ENCODE measurements at places on chromosomes 5 and 9.
A peak's percentile ranks its signal among the peaks of the same experiment; 100 is the strongest.

DNA sequence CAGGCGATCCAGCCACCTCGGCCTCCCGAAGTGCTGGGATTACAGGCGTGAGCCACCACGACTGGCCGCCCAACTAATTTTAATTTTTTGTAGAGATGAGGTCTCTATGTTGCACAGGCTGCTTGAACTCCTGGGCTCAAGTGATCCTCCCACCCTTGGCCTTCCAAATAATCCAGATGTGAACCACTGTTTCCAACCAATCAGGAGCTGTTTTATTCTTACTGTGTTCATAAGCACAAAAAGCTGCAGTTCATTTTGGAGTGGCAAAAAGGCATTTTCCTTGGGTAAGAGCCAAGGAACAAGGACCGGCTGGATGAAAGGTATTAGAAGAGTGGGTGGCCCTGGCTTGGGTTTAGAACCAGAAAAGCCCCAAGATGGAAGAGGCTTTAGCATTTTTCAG lies 5.2 kb upstream of the SLC27A4 start:
- DNase-seq = no peak

DNA sequence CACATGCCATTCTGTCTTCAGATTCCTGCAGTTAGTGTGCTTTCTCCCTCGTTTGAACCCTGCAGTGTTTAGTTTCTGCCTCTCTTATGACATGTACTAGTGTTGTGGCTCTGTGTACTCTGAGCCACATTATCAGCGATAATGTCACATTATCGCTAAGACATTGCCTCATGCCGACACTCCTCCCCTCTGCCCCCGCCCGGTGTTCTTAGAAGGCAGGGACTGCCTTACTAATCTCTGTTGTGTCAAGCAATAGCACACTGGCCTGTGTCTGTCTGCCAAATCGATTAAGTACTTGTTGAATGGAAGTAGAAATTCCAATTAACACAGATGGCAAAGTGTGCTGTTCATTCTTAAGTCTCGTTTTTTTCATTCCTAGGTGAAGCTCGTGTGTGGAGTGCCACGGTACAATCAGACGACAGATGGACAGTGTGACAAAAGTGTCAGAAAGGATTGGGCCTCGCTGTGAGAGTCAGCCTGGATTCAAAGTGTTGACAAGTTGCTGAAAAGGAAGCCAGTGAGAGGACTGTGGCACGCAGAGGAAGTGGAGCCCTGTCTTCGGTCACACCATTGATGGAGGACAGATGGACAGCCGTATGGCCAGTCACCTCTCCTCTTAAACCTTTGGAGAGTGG lies 10.5 kb downstream of the PIK3R1 start:
- DNase-seq = no peak

- no peak for DNase-seq
Measured at GRCh38 chr9:17625644-17626388, 47.0 kb downstream of the SH3GL2 start.

- no peak for DNase-seq
Measured at GRCh38 chr9:116859763-116860162, 172.7 kb downstream of the TRIM32 start.

DNA sequence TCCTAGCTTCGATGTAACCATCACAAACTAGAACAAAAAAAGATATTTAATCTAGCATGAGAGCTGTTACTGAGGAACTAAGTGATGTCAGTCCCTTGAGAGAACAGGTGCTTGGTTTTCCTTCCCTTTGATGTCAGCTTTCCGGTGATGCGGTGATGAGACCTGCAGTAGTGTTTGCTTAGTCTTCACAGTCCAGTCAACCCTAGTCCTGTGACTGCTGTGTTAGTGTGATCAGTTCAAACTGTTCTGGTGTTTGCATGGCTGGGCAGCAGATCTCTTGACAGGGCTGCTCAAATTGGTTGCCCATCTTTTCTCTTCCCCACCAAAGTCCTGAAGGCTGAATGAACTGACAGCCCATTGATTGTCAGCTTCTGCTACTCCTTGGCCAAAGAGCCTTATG lies 608.6 kb upstream of the DAB2 start:
- DNase-seq = no peak

DNA sequence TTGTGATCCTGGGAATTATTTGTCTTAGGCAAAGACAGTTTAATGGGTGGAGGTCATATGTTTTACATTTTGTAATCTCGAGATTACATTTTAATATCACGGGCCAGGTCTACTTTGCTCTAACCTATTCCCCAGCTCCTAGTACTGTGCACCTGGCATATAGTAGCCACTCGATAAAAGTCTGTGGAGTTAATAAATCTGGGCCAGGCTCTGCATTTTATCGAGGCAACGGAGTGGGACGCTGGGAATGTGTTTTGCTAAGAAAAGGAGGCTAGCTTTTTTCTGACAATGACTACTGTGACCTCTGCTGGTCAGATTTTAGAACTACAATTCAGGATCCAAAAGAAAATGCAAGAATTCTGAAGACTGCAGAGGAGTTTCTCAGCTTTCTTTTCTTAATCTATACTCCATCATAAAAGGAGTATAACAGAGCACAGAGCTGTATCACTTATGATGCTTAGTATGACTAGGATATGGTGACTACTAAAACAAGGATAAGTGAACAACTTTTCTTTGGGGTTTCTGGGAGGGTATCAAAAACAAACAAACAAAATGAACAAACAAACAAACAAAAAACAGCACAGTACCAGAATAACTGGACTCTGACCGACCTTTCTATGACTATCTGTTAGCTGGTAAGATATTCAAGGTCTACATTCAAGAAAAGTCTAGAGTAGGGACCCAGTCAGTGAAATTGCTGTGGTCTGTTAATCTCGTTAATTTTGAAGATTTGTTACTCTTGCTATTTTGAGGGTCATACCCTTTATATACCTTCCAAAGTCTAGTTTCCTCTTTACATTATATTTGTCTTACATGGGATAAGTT lies 46.1 kb upstream of the CER1 start:
- peak; percentile 76 for DNase-seq

DNA sequence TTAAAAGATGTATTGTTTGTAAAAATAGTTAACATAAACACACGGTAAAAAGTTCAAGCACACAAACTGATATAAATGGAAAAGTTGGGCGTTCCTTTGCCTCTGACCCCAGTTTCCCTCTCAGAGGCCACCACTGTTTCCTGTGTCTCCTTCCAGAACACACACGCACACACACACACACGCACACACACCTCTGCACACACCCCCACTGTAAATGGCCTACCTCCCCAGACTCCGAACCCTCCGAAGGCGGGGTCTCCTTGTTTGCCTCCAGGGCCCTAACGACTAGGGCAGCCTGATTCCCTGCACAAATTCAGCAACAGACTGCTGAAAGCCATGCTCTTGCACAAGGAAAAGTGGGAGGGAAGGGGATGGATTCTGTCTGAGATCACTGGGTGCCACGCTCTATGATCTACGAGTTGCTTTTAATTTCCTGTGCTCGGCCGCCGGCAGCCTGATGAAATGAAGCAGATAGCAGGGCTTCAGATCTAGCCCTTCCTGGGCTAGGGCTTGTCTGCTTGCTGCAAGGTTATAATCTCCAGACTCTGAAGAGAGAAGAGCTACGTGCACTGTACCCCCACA lies 184.0 kb upstream of the IL12B start:
- DNase-seq = peak; percentile 30

GRCh38 chr5:8839361-8840055 lies 706.4 kb downstream of the SEMA5A start:
- no peak for DNase-seq

DNA sequence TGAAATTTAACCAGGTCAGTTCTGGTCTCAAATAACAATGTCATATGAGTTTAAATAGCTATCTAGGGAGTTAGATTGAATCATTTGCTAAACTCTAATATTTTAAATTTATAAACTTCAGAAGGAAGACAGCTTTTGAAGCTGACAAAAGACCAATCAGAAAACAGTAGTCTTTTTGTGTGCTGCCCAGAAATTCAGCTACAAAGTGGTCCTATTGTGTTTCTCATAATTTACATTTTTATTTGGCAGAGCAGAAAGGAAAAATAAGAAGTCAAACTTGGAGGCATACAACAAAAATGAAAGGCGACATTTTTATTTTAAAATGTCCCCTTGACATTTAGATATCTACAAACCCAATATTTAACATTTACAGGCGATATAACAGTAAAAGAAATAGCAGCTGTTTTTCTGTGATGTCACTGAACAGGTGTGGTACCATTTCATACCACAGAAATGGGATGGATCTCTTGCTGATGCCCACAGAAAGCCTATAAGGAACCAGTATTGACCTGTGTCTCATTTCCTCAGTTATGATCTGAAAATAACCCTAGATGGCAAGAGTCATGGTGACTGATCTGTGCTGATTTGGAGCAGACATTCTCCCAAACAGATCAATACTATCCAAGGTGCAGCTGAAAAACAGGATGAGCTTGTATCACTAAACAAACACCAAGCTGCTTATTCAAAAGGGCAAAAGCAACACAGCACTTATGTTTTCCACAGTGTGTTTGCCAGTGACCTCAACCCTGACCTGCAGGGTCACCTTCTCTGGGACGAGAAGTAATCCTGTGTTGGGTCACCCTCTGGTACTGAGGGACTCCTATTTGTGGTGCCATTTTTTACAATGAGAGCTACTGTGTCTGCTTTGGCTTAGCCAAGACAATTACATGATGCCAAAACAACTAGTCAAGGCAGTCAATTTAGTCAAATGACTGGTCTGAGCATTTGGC lies 3.6 kb upstream of the FST start:
- no peak for DNase-seq

GRCh38 chr9:130696139-130696650 lies 2.6 kb downstream of the EXOSC2 start:
- DNase-seq = no peak

GRCh38 chr5:166961028-166961427 lies 1330.4 kb upstream of the WWC1 start:
- DNase-seq = no peak

DNA sequence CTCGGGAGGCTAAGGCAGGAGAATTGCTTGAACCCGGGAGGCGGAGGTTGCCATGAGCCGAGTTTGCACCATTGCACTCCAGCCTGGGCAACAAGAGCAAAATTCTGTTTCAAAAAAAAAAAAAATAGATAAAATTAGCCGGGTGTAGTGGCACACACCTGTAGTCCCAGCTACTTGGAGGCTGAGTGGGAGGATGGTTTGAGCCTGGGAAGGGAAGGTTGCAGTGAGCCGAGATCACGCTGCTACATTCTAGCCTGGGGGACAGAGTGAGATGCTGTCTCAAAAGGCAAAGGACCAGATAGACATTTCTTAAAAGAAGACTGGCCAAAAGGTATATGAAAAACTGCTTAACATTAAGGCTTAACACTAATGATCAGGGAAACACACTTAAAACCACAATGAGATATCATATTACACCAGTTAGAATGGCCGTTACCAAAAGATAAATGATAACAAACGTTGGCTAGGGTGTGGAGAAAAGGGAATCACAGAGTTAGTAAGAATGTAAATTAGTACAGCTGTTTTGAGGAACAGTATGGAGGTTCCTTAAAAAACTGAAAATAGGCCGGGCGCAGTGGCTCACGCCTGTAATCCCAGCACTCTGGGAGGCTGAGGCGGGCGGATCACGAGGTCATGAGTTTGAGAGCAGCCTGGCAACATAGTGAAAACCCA lies 10.1 kb upstream of the MARVELD2 start:
- DNase-seq = no peak

DNA sequence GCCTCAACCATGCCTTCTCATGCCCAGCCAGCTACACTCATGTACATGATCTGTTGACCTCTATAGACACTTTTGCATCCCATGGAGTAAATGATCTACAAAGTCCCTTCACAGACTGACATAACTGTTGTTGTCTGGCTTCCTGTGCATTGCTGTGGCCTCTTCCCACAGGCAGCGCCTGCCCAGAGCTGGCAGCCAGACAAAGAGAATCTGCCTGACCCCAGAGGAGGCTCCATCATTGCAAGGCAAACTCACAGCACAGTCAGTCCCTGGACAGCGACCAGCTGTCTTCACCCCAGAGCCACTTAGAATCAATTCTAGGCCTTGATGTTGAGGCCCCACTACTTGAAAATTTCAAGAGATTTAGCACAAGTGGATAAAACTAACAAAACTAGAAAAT lies 65.5 kb downstream of the INSYN2B start:
- DNase-seq = peak; percentile 76

DNA sequence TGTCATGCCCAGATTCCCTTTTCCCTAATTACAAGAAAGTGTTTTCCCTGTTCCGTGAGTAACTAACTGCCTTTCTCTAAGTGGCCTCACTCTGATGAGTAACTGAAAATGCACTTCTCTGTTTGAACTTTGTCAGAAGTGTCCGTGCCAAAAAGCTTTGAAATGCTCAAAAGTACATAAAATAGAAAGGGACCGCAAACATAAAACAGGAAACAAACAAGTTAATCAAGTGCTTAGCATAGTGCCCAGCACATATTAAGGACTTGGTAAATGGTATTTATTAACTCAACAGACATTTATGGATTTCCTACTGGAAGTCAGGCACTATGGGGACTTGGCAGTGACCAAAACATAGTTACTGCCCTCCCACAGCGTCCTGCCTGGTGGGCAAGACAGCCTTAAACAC lies 22.3 kb downstream of the AQP3 start:
- DNase-seq = no peak

- DNase-seq = no peak
Measured at GRCh38 chr5:16869821-16870796, 66.0 kb downstream of the MYO10 start.

DNA sequence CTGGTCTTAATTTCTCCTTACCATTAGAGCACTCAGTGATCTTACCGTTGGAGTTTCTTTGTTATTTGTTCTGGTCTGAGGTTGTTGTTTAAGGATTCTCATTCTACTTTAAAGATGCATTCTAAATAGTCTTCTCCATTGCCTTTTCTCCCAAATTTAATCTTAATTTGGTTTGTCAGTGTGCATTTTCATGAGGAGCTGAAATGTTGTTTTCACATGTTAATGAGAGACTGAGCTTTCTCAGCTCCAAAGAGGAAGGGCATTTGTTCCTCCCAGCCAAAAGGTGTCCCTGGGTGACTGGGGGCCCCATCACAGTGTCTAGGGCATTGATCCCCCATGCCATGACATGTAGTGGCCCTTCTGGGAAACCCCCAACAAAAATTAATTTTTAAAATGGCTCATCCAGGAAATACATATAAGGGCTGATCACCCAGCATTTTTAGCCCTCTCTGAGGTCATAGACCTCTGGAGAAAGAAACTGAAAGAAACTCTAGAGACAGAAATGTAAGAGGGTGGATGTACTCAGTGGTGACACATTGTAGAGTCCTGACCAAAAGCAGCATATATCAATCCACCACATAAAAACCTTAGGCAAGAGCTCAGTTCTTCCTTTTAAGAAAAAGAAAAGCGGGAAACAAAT lies 240.4 kb upstream of the RAI14 start:
- no peak for DNase-seq

DNA sequence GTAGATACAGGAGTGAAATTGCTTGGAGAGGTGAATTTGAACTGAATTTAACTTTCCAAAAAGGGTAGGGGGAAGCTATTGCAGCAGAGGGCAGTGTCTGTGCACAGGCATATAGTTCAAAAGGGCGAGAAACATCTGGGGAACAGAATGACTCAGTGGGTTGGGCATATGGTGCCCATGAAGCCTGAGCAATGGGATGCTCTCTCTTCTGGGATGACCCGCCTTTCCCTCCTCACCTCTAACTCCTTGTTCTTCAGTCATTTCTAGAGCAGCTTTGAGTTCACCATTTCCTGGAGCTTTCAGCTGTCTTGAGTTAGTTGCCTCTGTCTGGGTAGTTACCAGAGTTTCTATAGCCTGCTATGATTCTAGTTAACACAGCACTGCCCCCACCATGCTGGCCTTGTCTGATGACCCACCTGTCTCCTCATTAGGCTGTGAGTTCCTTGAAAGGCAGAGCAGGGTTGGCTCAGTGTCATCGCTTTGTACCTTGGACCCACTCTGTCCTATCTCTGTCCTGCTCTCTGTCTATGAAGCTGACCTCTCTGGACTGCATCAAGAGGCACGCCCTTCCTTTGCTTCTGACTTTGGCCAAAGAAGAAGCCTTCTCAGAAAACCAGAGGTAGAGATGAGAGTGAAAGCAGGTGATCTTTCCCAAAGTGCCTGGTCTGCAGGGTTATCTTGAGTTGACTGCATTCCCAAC lies 299.6 kb upstream of the KLF4 start:
- no peak for DNase-seq
